ENCODE measurements at places on chromosomes 1 and 21. TPM values are rescaled to one million over a fixed set of nuclear protein-coding genes. Genes with fewer than 3 reads are reported as not detected.
A peak's percentile ranks its signal among the peaks of the same experiment; 100 is the strongest.

DNA sequence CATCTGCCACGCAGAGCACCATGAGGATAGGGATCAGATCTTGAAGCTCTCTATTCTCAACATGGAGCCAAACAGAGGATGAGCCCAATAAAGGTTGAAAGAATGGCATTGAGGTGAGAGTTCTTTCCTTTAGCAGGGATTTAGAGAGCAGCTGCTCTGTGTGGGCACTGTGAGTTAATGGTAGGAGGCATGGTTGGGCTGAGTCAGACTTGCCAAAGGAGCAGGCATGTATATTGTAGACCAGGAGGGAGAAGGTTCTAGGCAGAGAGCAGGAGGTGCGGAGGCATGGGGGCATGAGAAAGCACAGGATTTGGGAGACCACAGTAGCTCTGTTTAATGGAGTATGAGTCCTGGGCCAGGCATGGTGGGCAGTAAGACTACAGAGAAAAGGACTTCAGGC lies 32.0 kb downstream of the TMEM53 start:
- H3K27ac ChIP-seq: no peak overlapping the region
- no peaks in the 10 kb centered on the region for H3K27me3 ChIP-seq
- no peaks in the 10 kb centered on the region for H3K36me3 ChIP-seq
- DNase-seq: no peak
- peaks cover 12% of the 10 kb centered on the region for H3K4me1 ChIP-seq

GRCh38 chr1:222787729-222788128 lies 27.1 kb upstream of the DISP1 start:
- no peaks in the 10 kb centered on the region for H3K36me3 ChIP-seq
- H3K27me3 ChIP-seq: no peaks in the 10 kb centered on the region
- no peak for DNase-seq
- H3K4me1 ChIP-seq: no peaks in the 10 kb centered on the region
- no peak overlapping the region for H3K4me3 ChIP-seq

GRCh38 chr1:37878071-37878470 lies 18.7 kb upstream of the MTF1 start:
- DNase-seq: no peak
- H3K4me3 ChIP-seq: no peak overlapping the region
- H3K27me3 ChIP-seq: no peaks in the 10 kb centered on the region
- no peak overlapping the region for H3K27ac ChIP-seq
- H3K4me1 ChIP-seq: no peaks in the 10 kb centered on the region

DNA sequence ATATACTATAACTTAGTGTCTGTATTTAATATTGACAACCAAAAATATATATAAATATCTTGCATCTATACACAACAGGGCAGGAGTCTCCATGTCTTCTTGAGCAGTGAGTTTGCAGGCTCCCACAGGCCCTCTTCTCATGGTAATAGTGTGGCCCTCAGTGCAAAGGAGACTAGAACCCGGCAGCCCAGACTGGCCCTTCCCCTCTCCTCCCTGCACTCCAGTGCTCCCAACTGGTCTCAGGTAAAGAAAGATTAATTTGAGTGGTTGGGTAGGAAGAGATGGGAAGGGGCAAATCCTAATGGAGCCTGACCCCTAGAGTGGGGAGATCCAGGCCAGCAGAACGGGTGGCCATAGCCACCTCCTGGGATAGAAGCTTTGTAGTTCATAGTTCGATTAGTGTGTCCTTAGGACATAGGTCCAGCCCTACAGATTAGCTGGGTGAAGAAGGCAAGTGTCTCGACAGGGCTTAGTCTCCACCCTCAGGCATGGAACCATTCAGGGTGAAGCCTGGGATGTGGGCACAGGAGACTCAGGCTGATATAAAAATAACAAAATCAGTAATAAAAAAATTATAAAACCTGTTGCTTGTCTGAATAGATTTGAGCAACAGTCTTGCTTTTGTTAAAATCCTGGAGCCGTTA lies 32.3 kb downstream of the SLC2A1 start:
- no peaks in the 10 kb centered on the region for H3K4me1 ChIP-seq
- no peaks in the 10 kb centered on the region for H3K36me3 ChIP-seq
- no peak overlapping the region for H3K27ac ChIP-seq
- H3K4me3 ChIP-seq: no peak overlapping the region
- H3K27me3 ChIP-seq: no peaks in the 10 kb centered on the region

- no peak for DNase-seq
- H3K36me3 ChIP-seq: no peaks in the 10 kb centered on the region
- H3K27ac ChIP-seq: peak overlapping the region; percentile 70
- H3K27me3 ChIP-seq: no peaks in the 10 kb centered on the region
Measured at GRCh38 chr1:42657201-42657600, 1.0 kb upstream of the PPIH start.

- DNase-seq: no peak
- no peaks in the 10 kb centered on the region for H3K36me3 ChIP-seq
- H3K27ac ChIP-seq: no peak overlapping the region
- no peaks in the 10 kb centered on the region for H3K4me1 ChIP-seq
- no peak overlapping the region for H3K4me3 ChIP-seq
- H3K27me3 ChIP-seq: no peaks in the 10 kb centered on the region
Measured at GRCh38 chr1:199976496-199977144, 50.9 kb upstream of the NR5A2 start.

TMEM82 gene
- total RNA-seq: not detected

MX2 gene
- 19.0 TPM for total RNA-seq

All from uterus (tissue), 4 donors.